Stimulated activated CD4-positive, alpha-beta T cell treated with anti-CD3 and anti-CD28 coated beads, Interleukin-4, amount 100 ng/mL, for 4 hours (primary cell): ENCODE measurements at places on chromosomes 16 and 17.

- no peak for DNase-seq
Measured at GRCh38 chr17:6231886-6232731, 161.9 kb downstream of the WSCD1 start.

GRCh38 chr16:8583732-8584131 is 6.6 kb downstream of the TMEM114 start:
- DNase-seq, result no peak

DNA sequence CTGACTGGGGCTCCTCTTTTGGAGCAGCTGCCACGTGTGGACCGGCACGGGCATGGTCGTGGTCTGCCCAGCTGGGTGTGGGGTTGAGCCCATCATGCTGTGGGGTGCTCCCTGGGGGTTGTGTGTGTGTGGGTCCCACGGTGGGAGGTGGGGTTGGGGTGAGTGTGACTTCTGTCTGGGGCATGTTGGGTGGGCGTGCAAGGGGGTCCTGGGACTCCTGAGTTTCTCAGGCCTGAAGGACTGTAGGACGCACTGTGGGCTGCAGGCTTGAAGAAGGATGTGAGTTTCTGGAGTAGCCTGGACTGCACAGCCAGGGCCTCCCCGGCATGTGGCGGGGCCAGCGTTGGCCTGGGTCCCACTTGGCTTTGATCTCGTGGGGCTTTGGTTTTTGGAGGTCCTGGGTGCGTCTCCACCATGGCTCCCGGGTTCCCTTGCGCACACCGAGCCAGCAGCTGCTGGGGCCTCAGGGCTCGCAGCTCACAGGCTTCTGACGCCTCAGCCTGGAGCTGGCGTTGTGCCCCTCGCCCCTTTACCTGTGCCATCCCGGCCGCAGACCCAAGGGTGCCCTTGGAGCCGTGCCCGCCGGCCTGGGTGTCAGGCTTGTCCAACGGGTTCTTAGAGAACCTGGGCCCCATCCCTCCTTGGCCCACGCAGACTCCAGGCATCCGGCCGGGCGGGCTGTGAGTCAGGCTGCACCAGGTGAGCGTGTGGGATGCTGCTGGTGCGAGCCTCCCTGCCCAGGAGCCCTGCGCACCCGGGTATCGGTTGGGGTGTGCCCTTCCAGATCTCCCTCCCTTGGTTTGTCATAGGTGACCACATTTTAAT is 34.4 kb upstream of the ZNF750 start:
- no peak for DNase-seq

DNA sequence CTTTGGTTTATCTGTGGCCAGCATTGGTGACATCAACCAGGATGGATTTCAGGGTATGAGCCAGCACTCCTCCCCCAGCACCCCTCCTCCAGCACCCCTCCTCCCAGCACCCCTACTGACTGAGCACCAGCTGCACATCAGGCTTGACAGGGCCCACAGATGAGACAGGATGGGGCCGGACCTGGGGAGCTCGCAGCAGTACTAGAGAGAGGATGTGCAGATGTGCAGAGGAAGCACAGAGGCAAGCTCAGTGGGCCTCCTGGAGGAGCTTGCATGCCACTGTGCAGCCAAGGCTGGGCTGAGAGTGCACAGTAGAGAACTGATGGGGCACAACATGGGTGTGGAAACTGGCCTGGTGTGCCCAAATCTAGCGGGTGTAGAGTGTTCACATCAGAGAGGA is 16.2 kb downstream of the ITGA3 start:
- DNase-seq, result no peak
